ENCODE measurements at places on chromosomes 7 and 10.

DNA sequence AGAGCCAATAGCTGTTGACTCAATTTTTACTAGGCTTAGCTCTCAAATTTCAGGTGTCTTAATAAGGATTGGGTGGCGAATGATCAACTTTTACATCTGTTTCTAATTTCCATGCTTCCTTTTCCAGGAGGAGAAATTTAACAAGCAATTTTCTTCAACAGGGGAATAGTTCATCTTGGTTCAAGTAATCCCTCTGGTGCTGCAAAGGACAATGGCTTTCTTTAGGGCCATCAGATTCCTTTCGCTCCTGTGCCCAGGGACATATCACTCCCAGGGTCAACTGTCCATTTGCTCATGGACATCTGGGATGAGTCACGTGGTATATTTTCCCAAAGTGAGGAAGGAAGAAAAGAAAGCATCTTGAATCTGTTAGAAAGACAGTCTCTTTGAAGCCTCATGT lies 313.3 kb downstream of the FRMD4A start:
- DNase-seq, result no peak

DNA sequence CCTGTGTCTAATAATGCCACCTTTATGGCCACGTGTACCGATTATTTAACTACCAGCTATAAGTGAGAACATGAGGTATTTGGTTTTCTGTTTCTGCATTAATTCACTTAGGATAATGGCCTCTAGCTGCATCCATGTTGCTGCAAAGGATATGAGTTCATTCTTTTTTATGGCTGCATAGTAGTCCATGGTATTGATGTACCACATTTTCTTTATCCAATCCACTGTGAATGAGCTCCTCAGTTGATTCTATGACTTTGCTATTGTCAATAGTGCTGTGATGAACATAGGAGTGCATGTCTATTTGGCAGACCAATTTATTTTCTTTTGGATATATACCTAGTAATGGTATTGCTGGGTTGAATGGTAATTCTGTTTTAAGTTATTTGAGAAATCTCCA lies 96.4 kb downstream of the SLC25A40 start:
- DNase-seq, result no peak

DNA sequence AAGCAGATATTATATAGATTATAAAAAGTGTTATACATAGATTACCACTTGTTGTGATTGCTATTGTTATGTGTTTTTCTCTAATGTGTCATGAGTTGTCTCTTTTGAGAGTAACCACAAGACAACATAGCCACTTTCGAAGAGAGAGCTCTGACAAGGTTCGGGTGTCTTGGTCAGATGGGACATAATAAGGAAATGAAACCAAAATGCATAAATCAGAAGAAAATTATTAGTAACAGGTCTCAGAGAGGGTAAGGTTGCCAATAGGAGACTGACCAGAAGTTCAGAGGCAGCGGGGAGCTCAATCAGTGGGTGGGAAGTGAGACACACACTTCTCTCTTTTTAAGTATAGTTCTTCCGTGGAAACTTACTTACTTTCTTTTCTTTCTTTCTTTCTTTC lies 639.2 kb upstream of the POT1 start:
- no peak for DNase-seq

- DNase-seq, result no peak
Observed at GRCh38 chr10:114002422-114002821, 41.2 kb upstream of the ADRB1 start.

DNA sequence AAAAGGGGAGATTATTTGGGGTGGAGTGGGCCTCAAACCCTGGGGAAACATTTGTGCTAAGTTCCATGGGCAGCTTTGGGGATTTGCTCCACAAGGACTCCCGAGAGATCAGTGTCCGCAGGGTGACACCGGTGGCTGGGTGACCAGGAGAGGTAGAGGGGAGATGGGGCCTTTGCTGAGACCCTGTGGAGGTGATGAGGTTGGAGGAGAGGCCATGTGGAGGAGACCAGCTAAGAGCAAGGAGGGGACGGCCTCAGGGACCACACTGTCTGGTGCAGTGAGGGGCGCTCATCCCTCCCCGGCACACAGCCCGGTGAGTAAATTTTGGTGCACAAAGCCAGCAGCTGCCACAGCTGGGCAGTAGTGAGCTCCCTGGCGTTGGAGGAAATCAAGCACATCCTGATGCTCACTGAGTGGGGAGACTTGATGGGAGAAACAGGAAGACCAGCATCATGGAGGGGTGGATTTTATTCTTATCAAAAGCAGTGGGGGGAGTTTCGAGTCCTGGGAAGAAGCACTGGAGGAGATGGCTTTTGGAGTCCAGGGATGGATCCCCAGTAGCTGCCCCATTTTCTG lies 20.2 kb upstream of the ELFN1 start:
- DNase-seq, result no peak

DNA sequence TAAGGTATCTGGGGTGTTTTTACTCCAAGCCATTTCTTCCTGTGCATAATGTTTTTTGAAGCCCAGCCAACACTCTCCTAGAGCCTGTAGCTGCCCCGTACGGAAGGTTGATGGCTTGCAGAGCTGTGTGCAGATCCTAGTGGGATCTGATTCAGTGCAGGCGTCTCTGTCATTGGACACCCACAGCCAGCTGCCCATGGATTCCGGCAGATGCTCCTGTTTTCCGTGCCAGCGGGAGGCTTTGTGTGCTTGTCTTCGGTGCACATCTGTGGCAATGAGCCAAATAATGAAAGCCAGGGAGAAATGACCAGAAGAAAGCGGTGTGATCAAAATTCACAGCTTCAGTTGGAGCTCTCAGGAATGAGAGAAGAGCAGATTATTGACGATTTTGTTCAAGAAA lies 426.4 kb downstream of the TYW1 start:
- DNase-seq, result no peak

- DNase-seq, result no peak
Observed at GRCh38 chr7:27933671-27934565, 194.0 kb downstream of the TAX1BP1 start.

DNA sequence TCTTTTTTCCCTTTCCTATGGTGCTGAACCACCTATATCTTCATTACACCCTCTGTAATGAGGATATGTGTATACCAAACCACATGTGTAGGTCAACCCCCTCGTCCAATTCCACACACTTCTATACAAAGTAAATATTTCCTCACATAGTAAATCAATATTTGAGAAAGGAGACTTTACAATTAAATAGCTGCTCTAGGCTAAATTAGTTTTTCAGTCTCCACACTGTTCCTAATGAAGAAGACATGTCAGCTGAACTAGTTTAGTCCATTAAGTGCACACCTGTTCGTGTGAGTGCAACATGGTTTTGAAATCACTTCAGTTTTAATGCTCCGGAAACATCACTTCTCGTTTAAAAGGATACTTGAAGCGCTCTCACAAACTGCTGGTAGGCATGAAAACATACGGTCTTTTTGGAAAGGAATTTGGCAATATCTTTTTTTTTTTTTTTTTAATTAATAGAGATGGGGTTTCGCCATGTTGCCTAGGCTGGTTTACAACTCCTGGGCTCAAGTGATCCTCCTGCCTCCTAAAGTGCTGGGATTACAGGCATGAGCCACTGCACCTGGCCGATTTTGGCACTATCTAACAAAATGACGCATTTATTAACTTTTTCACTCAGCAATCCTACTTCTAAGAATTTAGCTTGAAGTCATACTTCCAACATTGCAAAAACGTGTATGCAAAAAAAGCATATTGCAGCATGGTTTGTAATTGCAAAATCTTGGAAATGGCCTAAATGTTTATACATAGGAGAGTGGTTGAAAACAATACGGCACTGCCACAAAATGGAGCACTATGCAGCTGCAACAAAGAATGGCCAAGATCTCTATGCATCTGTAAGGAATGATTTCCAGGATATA lies 2.1 kb upstream of the XRCC2 start:
- DNase-seq, result no peak

GRCh38 chr10:108069096-108069495 lies 904.6 kb upstream of the SORCS1 start:
- DNase-seq, result no peak

GRCh38 chr7:24737281-24737680 lies 20.0 kb downstream of the GSDME start:
- DNase-seq, result no peak

- no peak for DNase-seq
Observed at GRCh38 chr10:31359979-31360378, 41.0 kb downstream of the ZEB1 start.

DNA sequence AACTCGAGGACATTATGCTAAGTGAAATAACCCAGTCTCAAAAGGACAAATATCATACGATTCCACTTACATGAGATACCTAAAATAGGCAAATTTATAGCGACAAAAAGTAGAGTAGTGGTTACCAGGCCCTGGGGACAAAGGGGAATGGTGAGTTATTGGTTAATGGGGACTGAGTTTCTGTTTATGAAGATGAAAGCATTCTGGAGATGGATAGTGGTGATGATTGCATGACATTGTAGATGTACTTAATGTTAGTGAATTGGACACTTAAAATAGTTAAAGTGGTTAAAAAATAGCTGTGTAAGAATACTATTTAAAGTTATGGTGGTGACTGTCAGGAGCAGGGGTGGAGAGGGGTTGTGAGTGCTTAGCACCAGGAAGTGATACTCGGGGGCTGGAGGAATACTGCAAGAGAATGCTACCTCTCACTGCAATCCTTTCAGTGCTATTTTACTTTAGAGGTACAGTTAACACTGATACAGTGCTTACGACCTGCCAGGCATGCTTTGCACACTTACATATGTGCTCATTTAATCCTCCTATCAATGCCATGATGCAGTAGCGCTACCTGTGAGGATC lies 16.7 kb upstream of the TEX36 start:
- no peak for DNase-seq

DNA sequence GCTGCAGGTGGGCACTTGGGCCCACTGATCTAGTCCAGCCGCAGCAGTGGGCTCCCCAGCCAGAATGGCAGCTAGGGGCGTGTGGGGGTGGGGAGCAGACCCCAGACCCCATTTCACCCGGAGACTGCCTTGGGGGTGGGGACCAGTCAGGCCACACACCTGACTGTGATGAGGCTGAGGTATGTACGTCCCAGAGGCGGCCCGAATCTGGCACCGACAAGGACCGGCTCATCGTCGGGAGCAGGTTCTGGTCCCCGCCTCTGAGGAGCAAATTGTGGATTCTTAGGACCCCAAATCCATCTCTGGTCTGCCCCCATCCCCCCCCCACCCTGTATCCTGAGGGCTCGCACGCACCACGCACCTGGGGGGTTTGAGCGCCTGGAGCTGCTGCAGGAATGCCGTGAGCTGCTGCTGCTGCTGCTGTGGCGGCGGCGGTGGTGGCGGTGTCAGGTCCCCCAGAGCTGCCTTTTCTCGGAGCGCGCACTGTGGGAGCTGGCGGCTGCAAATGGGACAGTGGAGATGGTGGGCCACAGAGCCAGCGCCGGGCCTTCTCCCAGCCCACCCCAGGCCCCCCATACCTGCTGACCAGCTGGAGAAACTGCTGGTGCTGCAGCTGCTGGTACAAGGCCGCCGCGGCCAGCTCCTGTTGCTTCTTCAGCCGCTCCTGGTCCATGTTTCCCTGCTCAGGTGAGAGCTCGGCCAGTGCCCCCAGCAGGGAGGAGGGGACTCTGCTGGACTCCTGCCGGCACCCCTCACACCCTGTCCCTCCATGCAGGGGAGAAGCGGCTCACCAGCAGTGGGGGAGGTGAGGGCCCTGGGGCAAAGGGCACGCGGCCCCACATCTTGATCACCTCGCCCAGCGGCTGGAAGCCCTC lies 10.2 kb downstream of the GIGYF1 start:
- no peak for DNase-seq

DNA sequence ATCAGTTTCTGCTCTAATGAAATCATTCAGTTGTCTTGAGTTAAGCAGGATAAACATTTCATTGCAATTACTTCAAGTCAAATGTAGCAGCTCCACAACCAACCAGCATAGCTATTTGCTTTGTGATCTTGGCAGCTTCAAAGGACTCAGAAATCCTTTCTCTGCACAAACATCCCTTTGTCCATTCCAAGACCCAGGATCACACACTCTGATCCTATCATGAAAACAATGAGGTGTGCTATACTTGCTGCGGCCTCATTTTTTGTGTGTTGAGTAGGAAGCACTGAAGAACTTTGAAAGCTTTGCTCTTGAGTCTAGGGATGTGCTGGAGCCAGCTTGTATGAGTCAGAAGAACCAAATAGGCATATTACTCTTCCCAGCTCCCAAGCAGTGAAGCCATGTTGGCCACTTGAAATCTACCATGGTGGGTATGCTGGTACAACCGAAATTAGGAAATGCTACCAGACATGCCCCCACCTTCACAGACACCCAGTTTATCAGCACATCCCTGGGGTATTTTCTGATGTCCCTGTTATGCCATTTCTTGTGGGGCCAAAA lies 199.4 kb upstream of the PRSS58 start:
- no peak for DNase-seq

- no peak for DNase-seq
Observed at GRCh38 chr10:62724465-62724864, 80.1 kb upstream of the ADO start.

GRCh38 chr10:124032971-124033886 lies 60.2 kb downstream of the CHST15 start:
- no peak for DNase-seq

DNA sequence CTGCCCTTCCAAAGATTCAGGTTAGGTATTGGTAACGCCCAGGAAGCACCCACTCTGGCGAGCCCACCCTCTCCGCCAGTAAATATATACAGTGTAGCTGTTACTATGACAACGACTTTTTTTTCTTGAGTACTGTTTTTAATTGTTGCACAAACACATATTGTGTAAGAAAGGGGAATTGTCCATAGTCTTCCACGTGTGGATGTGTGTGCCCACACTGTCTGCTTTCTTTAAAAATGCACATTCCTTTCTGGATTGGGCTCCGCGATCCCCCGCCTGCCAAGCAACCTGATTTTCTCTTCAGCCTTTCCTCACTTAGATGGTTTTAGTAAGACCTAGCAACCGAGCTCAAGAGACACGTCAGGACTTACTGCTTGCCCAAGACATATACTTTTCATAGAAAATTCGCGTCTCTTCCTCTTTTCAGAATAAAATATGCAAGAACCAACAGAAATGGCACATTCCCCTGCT lies 247.8 kb downstream of the EBF3 start:
- no peak for DNase-seq

GRCh38 chr7:106979551-106980357 lies 64.8 kb upstream of the PRKAR2B start:
- no peak for DNase-seq

DNA sequence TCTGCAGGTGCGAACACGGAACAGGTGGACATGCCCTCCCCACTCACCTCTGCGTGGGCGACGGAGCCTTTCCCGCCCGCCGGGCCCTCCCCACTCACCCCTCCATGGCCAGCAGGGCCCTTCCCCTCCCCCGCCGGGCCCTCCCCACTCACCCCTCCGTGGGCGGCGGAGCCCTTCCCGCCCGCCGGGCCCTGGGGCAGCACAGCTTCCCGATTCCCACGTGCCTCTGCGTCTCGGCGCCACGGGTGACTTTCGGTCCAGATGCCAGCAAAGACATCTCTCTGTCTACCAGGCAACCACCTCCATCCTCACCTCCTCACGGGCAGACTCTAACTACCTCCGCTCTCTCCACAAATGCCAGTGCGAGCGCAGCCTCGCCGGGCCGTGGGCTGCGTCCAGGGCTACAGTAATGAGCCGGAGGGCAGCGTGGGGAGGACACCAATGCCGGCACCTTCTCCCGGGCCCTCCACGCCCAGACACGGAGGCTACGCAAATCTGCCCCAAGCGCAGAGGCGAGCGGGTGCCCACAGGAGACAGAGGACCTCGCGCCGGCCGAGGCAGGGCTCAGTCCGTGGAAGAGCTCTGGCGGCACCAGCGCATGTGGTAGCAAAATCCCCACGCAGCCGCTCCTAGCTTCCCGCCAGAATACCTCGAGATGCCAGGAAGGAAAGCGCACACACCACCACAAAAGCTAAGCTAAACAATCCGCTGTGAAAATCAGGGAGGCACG lies 21.8 kb downstream of the GPER1 start:
- DNase-seq, result no peak
